Fibroblast of villous mesenchyme (primary cell): ENCODE measurements at places on chromosomes 4 and X. TPM values are rescaled to one million over a fixed set of nuclear protein-coding genes. Genes with fewer than 3 reads are reported as not detected.

BRS3 gene
- total RNA-seq, result not detected in 2 replicates

DMRTC1 gene
- total RNA-seq, result not detected in 2 replicates

RBPJ gene
- 57.3 and 58.7 TPM in 2 replicates for total RNA-seq

PCDH18 gene
- 181 and 278 TPM in 2 replicates for total RNA-seq

SMPX gene
- total RNA-seq, result not detected in 2 replicates

CPE gene
- total RNA-seq, result 3.5 and 15.1 TPM in 2 replicates

SLITRK2 gene
- not detected in 2 replicates for total RNA-seq

PABPC4L gene
- 9.1 and 12.2 TPM in 2 replicates for total RNA-seq

TMPRSS11F gene
- not detected in 2 replicates for total RNA-seq

SMARCA1 gene
- 64.7 and 93.3 TPM in 2 replicates for total RNA-seq

CT45A5 gene
- not detected in 2 replicates for total RNA-seq

SPANXB1 gene
- not detected in 2 replicates for total RNA-seq

TREX2 gene
- total RNA-seq, result 1.9 and 3.0 TPM in 2 replicates

EMCN gene
- total RNA-seq, result not detected in 2 replicates

CNGA1 gene
- under 0.01 and 0.64 TPM in 2 replicates for total RNA-seq

CABS1 gene
- total RNA-seq, result not detected in 2 replicates

DNAJB14 gene
- total RNA-seq, result 36.4 and 54.8 TPM in 2 replicates

HSFX3 gene
- total RNA-seq, result not detected in 2 replicates

TBCK gene
- total RNA-seq, result 41.6 and 80.3 TPM in 2 replicates

ANXA3 gene
- 27.4 and 50.1 TPM in 2 replicates for total RNA-seq

PORCN gene
- 6.5 and 8.4 TPM in 2 replicates for total RNA-seq

COX7B2 gene
- total RNA-seq, result not detected in 2 replicates

RAB40AL gene
- total RNA-seq, result 0.43 and 1.3 TPM in 2 replicates

TXLNG gene
- 8.1 and 13.8 TPM in 2 replicates for total RNA-seq

CXCL1 gene
- 17.4 and 134 TPM in 2 replicates for total RNA-seq

CXCL3 gene
- 0.32 and 3.0 TPM in 2 replicates for total RNA-seq

VEGFC gene
- 30.3 and 77.3 TPM in 2 replicates for total RNA-seq

AKAP4 gene
- not detected in 2 replicates for total RNA-seq

NLRP2B gene
- not detected in 2 replicates for total RNA-seq

GLRB gene
- 6.8 and 16.4 TPM in 2 replicates for total RNA-seq

COL4A6 gene
- total RNA-seq, result 0.32 and 1.7 TPM in 2 replicates

ERCC6L gene
- 2.3 and 5.6 TPM in 2 replicates for total RNA-seq

ADH6 gene
- total RNA-seq, result under 0.01 TPM in 1 of 2 replicates, not detected in the other

C4orf54 gene
- total RNA-seq, result under 0.01 TPM in 1 of 2 replicates, not detected in the other

RNF175 gene
- total RNA-seq, result not detected in 2 replicates

SYNPO2 gene
- total RNA-seq, result 139 and 194 TPM in 2 replicates

SSX2B gene
- total RNA-seq, result 0.32 TPM in 1 of 2 replicates, not detected in the other

GPC4 gene
- total RNA-seq, result 0.86 and 2.3 TPM in 2 replicates

IRAK1 gene
- total RNA-seq, result 62.6 and 102 TPM in 2 replicates

ASB5 gene
- total RNA-seq, result 1.3 and 7.4 TPM in 2 replicates

FTSJ1 gene
- 53.5 and 74.4 TPM in 2 replicates for total RNA-seq

AFP gene
- total RNA-seq, result 0.32 TPM in 1 of 2 replicates, not detected in the other

PNMA6E gene
- total RNA-seq, result not detected in 2 replicates

DCAF12L2 gene
- total RNA-seq, result under 0.01 TPM in 1 of 2 replicates, not detected in the other

NFKB1 gene
- total RNA-seq, result 29.3 and 67.4 TPM in 2 replicates

ARHGAP24 gene
- 37.0 and 56.6 TPM in 2 replicates for total RNA-seq

SLC4A4 gene
- 12.5 and 13.5 TPM in 2 replicates for total RNA-seq

GPRASP3 gene
- total RNA-seq, result 4.8 and 6.9 TPM in 2 replicates

DDX53 gene
- under 0.01 TPM in 1 of 2 replicates, not detected in the other for total RNA-seq

CNKSR2 gene
- total RNA-seq, result 1.9 and 4.7 TPM in 2 replicates

PABPC1L2A gene
- total RNA-seq, result not detected in 2 replicates

IGSF1 gene
- total RNA-seq, result under 0.01 and 0.32 TPM in 2 replicates

STAG2 gene
- total RNA-seq, result 56.7 and 57.4 TPM in 2 replicates

FGF13 gene
- under 0.01 TPM in 1 of 2 replicates, not detected in the other for total RNA-seq

PHKA1 gene
- 7.4 and 8.6 TPM in 2 replicates for total RNA-seq

SPANXN3 gene
- not detected in 2 replicates for total RNA-seq

FRG2 gene
- not detected in 2 replicates for total RNA-seq

WAS gene
- under 0.01 TPM in 1 of 2 replicates, not detected in the other for total RNA-seq

SSX4 gene
- not detected in 2 replicates for total RNA-seq
